Renal cortical epithelial cell (primary cell): ENCODE measurements at places on chromosomes 3 and 15.

GRCh38 chr15:94395640-94396039, 164.3 kb downstream of the MCTP2 start:
- peak; percentile 25 for DNase-seq

- no peak for DNase-seq
Measured at GRCh38 chr15:70078578-70079417, 18.9 kb downstream of the TLE3 start.

- no peak for DNase-seq
Measured at GRCh38 chr3:177724020-177724638, 526.8 kb upstream of the TBL1XR1 start.

DNA sequence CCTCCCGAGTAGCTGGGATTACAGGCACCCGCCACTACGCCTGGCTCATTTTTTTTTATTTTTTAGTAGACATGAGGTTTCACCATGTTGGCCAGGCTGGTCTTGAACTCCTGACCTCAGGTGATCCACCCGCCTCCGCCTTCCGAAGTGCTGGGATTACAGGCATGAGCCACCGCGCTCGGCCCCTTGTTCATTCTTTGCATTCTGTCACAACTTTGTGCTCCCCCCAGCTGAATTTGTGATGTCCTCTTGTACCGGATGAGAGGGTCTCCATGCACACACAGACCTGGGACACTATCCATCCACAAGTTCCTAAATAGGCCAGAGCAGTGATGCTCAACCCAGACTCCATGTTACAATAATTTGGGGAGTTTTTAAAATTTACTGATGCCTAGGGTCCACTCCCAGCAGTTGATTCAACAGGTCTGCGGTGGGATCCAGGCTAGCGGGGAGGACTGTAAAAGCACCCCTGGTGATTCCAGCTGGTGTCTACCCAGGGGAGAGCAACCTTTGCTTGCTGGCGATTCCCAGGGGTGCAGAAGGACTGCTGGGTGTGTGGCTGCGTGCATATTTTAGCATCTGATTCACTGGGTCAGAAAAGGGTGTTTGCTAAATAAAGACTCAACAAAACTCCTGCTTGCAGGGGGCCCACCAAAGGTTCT, 1.0 kb downstream of the RASSF1 start:
- no peak for DNase-seq

DNA sequence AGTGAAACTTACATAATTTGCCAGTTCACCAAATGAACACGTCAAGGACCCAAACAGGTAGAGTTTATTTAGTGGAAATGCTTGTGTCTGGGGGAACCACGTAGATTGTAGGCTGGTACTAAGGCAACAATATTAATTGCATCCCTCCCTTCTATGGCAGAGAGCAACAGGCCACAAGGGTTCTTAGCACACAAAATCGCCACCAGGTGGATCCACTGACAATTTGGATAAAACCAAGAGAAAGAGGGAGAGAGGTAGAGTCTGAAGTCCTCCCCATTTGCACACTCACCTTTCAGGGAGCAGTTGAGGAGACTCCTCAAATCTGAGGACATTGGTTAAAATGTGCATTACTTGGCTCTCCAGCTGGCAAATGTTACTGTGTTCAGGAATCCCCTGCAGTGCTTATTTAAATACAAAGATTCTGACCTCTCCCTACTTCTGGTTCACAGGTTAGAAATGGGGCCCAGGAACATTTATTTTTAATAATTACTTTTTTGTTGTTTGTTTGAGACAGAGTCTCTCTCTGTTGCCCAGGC, 181.0 kb upstream of the FEZF2 start:
- no peak for DNase-seq

GRCh38 chr3:79097964-79098660, 669.7 kb downstream of the ROBO1 start:
- no peak for DNase-seq

DNA sequence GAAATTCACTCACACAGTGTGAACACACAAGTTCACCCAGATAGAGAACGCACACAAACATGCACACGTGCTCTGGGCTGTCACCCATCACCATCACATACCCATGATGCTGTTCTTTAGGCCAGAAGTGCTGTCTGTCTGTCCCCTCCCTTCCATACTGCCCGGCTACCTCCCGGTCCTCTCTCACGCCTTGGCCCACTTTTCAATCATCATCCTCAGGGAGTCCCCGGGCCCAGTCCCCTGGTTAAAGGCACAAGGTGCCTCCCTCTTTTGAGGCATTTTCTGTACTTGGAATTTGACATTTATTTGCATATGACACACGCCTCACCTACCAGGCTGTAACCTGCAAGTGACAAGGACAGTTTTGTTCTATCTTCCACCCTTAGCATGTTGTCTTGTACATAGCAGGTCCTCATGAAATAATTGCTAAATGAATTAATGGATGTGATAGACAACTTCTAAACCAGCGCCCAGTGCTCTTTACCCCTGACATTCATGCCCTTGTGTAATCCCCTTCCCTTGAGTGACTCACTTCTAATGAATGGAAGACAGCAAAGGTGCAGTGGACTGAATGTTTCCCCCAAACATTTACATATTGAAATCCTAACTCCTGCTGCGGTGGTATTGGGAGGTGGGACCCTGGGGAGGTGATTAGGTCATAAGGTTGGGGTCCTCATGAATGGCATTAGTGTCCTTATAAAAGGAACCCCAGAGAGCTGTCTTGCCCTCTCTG, 73.9 kb upstream of the ADPGK start:
- peak; percentile 9 for DNase-seq

GRCh38 chr3:123089611-123090331, 22.9 kb downstream of the PDIA5 start:
- DNase-seq: peak; percentile 68

DNA sequence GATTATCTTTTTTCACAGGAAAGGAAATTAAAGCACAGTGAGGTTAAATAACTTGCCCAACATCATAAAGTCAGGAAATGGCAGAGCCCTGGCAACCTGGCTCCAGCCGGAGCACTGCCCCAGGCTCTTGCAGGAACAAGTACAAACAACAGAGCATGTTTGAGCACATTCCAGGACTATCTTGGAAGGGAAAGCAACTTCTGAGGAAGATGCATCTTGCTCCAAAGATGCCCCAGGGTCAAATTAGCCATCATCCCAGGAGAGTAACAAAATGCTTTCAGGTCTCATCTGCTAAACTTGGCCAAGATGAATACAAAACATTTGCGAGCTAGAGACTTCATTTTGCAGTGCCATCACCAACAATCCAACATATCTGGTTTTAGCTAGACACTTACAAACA, 162.4 kb upstream of the LRRN1 start:
- peak; percentile 27 for DNase-seq

- no peak for DNase-seq
Measured at GRCh38 chr15:64949383-64950186, 37.9 kb downstream of the ANKDD1A start.

DNA sequence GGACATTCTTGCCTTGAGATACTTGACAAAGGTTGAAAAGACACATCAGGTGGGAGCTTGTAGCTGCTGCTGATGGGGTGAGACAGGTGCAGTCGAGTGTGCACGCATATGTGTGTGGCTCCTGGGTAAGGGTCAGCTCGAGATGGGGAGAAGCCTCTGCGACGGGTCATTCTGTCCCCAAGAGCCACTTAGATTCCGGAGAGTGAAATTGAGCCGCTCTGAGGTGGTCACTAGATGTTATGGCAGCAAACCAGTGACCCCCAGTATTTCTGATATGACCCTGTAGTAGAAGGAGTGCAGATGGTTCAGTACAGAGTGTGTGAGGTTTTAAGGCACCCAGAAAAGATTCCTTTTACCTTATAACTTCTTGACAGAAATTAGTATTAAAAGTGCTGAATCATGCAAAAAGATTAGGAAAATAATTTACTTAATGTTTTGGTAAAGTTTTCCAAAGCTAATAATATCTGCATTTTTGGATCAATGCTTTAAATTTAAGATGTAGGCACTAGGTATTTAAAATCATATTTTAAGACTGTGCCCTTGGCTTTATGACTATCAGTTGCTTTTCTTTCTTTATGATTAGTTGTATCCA, 241.9 kb upstream of the TOPAZ1 start:
- DNase-seq: no peak

GRCh38 chr3:124281453-124282316, 289.8 kb upstream of the ROPN1 start:
- peak; percentile 57 for DNase-seq

DNA sequence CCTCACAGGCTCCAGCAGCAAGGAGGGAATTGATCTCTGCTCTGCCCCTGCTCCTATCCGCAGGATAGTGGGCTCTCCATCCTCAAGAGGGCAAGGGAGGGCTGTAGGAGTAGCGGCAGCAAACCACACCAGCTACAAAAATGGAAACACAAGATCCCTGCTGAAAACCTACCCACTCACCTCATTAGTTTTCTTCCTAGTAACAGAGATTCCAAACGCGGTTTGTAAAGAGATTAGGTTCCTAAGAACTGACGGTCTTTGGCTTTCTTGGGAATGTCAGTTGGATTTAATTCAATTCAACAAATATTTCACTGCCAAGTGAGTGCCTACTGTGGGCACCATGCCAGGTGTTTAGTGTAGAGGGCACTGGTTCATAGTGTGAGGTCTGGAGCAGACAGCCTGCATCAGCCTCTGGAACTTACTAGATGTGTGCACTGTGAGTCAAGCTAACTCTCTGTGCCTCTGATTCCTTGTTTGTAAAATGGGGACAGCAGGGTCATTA, 84.7 kb downstream of the MRPL46 start:
- DNase-seq: peak; percentile 80

DNA sequence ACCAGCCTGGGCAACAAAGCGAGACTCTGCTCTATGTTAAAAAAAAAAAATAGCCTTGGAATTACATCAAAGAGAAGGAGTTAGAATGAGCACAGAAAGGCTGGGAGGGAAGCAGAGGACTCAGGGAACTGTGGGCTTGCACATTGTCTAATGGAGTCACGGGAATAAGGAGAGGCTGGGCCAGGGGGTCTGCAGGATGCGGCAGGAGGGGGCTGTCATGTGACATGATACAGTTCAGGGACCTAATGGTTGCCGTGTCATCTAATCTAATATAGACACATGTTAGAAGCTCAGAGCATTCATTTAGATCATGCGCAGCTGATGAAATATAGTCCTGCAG, 32.5 kb downstream of the GRK7 start:
- no peak for DNase-seq

GRCh38 chr15:58200739-58201138, 62.6 kb downstream of the AQP9 start:
- no peak for DNase-seq

DNA sequence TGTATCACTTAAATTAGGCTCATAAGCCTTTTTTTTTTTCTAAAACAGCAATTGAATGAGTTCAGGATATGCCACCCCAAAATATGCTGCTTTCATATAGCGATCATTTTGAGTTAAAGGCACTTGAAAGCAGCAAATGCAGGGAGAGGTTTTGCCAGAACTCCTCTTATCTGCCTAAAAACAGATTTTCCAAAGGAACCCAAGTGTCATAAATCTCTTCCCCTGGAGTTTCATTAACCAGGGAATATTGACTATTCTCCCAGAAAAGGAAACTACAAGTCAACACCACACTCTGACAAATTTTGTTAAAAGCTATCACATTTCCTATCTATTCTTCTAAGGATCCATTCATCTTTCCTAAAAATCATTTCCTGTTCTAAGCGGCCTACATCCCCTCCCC, 11.3 kb downstream of the DNAAF4 start:
- no peak for DNase-seq

DNA sequence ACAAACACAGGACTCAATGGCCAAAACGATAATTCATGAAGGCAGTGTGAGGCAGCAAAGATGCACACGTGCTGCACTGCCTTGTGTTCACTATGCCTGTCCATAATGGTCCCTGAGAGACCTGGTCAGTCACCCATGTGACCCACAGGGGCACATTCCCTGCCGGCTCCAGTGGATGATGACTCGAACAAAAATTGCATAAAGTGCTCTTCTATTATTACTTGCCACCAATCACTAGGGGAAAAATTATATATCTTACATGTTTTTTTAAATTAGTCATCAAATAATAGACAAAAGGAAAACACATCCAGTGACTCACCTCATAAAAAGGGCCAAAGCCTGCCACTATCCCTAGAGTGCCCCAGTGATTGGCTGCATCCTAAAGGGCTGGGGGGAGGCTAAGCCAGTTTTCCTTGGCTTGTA, 47.5 kb downstream of the UBP1 start:
- peak; percentile 71 for DNase-seq

DNA sequence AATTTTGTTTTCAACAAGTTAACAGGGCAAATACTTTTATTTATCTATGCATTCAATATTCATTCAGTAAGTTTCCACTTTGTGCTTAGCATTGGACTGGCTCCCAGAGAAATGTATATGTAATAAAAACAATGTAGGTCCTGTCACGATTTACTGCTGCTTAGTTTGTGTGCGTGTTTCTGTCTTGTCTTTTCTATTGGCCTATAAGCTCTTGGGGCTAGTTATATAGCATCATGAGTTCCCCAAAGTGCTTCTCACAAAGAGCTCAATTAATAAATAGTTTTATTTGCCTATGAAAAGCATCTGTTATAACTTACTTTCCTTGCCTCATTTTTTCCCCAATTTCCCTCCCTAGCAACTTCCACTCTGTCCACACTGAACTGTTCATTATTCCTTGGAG, 666.7 kb upstream of the NAALADL2 start:
- DNase-seq: no peak

GRCh38 chr15:95459273-95459672, 871.2 kb upstream of the NR2F2 start:
- DNase-seq: peak; percentile 48

DNA sequence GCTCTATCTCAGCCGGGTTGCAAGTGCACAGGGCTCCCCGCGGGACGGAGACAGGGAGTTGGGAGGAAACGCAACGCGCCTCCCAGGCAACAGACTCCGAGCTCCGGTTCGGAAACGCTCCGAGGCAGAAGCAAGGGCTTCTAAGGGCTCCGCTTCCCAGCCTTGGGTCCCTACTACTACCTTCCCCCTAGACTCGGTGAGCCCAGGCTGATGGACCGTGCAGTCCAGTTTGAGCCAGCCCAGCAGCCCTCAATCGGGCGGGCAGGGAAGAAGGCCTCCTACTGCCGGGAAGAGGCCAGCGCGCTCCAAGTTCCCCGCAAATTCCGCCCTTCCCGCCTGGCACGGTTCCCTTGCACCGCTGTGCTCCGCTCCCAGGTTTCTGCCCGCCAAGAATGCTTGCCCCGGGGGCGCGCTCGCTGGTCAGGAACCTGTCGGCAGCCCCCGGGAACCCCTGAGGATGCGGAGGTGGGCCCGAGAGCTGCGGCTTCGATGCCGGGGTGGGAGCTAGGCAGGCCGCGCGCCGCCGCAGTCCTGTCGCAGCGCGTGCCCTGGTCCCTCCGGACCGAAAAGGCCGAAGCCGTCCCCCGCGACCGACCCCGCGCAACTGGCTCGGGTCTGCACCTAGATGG, 728 bp downstream of the TRANK1 start:
- DNase-seq: peak; percentile 29
